Ammon's horn (tissue), 1 donor: ENCODE measurements at places on chromosomes 11 and 22.
A peak's percentile ranks its signal among the peaks of the same experiment; 100 is the strongest.

GRCh38 chr11:17393472-17393871 is 5.0 kb upstream of the KCNJ11 start:
- no peak for DNase-seq

DNA sequence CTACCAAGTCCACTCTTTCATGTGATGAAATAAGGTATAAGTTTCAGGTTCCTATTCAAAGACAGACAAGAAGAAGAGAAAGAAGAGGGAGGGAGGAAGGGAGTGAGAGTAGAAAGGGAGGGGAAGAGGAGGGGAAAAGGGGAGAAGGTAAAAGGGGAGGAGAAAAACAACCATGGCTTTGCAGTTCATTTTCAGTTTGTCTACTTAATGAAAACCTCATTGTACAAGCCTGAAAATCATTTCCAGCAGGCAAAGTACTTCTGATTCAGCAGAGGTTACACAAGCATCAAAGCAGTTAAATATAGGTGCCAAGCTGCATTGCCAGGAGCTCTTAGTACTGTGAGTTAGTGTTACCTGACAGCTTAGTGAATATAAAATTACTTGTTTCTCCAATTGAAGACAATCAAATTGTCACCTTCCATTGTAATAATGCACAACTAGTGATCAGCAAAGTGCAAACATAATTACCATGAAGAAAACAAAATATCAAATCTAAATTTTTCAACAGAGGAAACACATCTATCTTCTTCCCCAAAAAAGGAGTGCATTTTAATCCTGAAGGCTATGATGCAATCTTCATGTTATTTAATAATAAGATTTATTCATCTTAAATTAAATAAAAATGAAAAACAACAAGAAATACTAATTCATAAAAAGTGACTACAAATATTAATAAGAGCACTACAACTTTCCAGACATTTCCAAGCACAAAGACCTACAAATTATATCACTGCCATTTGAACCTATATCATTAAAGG is 8.2 kb downstream of the SOX6 start:
- no peak for DNase-seq

DNA sequence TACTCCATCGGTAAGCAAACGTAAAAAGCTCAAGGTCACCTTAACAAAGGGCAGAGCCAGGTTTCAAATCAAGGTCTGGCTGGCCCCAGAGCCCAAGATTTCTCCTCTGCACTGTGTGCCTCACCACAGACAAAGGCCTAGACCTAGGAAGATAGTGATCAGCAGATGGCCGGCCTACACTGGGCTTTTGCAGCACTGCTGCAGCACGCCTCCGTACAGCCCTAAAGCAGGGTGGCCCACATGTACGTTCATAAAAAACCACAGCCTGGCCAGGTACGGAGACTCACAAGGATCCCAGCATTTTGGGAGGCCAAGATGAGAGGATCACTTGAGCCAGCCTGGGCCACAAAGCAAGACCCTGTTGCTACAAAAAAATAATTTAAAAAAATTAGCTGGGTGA is 106.3 kb upstream of the PITPNB start:
- no peak for DNase-seq

GRCh38 chr11:57515332-57516060 is at the start of gene SLC43A1:
SLC43A1 (minus strand) TSS chr11:57515702; CDS start chr11:57514111, 1,591 bp downstream.
- DNase-seq: no peak

- DNase-seq: peak; percentile 77
Measured at GRCh38 chr11:19664886-19665548, 47.6 kb upstream of the NAV2 start.

DNA sequence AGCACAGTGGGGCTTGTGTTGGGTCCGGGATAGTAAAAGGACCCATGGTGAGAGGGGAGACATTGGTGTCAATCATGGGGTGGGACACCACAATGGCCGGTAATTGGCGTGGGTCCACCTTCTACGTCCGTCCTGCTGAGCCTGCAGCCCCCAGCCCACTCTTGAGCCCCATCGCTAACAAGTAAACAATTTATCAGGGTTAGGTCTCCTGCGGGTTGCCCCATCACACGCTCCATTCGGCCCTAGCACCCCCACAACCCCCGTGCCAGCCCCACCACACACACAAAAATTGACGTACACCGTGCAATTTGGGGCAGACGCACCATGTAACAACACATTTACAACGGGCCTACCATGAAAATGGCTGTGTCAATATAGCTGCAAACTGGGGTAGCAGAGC is 86.5 kb upstream of the HTATIP2 start:
- DNase-seq: no peak

GRCh38 chr22:35380537-35381423 is at the start of gene HMOX1:
HMOX1 (plus strand) TSS chr22:35381096; CDS start chr22:35381174, 78 bp downstream.
- DNase-seq: peak; percentile 89

GRCh38 chr11:77027275-77027674 is 6.9 kb upstream of the B3GNT6 start:
- no peak for DNase-seq

DNA sequence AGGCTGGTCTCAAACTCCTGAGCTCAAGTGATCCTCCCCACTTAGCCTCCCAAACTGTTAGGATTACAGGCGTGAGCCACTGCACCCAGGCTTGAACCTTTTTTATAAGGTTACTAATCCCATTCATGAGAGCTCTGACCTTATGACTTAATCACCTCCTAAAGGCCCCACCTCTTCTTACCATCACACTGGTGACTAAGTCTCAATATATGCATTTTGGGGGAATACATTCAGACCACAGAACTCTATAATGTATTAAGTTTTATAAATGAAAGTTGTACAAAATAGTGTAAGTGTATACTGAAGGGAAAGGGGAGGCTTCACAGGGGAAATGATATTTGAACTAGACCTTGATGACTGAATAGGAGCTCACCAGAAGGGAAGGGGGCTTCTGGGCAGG is 28.4 kb upstream of the RBFOX2 start:
- no peak for DNase-seq

GRCh38 chr11:43518408-43519160 is 159.9 kb downstream of the TTC17 start:
- no peak for DNase-seq

DNA sequence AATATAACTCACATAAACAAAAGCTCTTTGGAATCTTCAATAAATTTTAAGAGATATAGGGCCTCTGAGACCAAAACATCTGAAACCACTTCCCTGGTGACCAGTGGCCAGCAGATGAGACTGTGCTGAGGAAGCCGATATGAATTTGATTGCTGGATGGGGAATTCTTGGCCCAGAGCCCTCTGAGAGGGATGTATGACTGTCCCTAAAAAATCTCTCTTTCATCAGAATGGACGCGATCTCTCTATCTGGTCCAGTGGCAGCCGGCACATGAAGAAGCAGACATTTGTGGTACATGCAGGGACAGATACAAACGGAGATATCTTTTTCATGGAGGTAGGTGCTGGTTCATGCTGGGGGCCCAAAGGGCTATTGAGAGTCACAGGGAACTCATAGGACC is 37.5 kb downstream of the MYBPC3 start:
- no peak for DNase-seq

DNA sequence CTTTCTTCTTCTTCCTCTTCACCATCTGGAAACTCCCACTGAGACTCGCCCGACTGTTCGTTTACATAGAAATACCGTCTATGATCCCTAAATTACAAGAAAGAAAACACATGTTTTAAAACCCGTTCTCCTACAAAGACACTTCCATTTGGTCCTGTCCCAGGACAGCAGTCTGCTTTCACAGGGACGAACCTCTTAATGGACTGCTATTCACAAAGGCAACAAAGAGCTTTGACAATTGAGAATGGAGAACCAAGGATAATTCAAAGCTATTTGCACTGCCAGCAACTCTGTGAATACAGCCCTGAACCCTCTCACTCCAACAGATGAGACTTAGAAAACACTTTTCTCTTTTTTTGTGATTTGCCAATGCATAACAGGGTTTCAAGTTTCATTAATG is 16.3 kb upstream of the AGBL2 start:
- DNase-seq: no peak

- DNase-seq: no peak
Measured at GRCh38 chr11:122271745-122272144, 155.7 kb upstream of the BLID start.

DNA sequence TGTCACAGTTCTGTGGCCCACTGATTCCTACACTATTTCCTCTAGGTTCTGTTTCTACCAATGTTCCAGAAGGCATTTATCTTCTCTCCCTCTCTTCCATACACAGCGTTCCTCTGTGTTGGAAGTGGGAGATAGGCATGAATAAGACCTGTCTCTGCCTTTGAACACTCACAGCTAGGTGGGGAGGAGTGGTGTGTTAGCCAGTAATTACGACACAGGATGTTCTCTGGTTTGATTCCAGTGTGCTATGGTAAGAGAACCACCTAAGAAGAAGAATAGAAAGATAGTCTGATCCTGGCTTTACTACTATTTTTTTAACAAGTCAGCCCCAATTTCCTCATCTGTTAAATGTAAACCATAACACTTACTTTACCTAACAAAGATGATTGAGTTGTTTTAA is 200.2 kb upstream of the MTMR2 start:
- DNase-seq: no peak

DNA sequence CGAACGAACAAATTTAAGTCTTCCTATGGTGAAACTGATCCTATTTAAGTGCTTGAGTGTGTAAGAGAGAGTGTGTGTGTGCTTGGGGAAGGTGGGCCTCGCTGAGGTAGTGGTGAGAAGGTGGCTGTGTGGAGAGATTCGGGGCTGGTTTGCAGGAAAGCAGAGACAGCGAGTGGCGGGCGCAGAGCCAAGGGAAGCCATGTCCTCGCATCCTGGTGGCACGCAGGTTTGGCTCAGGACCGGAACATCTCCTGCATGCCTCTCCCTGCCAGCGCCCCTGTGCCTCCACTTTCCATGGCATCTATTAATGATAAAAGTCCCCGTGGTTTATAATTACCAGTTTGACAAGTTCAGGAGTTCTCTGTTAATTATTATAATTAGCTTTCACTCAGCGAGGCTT is 383.1 kb upstream of the CADM1 start:
- no peak for DNase-seq

GRCh38 chr11:134120143-134120850 is 51.4 kb downstream of the JAM3 start:
- DNase-seq: peak; percentile 78

GRCh38 chr11:129815596-129816461 is at the start of gene TMEM45B:
TMEM45B (plus strand) TSS chr11:129815848; CDS start chr11:129852483, 36,635 bp downstream.
- DNase-seq: no peak

DNA sequence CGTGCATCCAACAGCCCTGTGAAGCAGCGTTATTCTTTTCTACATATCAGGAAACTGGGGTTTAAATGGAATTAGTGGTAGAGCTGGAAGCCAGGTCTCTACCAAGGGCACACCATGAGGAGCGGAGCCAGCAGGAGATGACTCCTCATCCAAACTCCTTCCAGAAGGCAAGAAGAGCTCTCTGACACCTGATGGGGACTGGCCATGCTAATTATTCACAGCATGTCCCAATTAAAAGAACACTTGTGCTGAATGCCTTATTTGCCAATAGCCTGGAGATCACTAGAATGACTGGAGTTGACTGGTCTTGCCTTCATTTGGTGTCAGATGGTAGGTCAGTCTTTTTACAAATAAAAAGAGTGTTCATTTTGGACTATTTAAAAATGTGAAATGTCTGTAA is 32.9 kb upstream of the SLN start:
- DNase-seq: no peak

- DNase-seq: no peak
Measured at GRCh38 chr22:22887621-22888503, at the start of gene IGLL5. IGLL5 (plus strand) TSS chr22:22887816; CDS start chr22:22888054, 238 bp downstream.

DNA sequence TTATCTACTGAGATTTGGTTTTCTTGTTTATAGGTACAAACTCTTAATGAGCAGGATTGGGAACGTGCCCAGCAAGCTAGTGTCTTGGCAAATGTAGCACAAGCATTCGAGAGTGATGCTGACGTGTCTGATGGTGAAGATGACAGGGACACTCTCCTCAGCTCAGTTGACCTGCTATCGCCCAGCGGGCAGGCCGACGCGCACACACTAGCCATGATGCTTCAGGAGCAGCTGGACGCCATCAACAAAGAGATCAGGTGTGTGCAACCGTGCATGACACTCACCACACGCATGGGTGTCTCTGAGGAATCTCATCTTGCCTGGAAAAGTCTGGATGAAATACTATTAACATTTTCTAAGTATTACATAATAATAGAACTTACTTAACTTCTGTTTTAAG is 54.7 kb upstream of the CTTN start:
- DNase-seq: no peak

- DNase-seq: no peak
Measured at GRCh38 chr11:3060436-3061025, 3.3 kb upstream of the CARS1 start.

GRCh38 chr11:111632516-111633220 is 30.4 kb downstream of the SIK2 start:
- DNase-seq: no peak

DNA sequence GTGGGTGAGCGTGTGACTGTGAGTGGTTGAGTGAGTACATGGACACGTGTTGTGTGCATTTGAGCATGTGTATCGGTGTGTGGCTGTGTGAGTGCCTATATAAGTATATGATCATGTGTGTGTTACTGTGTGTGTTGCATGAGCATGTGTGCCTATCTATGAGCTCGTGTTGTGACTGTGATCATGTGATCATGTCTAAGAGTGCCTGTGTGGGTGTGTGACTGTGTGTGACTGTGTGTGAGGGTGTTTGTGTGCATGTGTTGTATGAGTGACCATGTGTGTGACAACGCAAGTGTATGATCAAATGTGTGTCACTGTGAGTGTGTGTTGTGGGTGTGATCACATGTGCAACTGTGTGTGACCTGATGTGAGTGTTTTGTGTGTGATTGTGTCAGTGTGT is 88.8 kb downstream of the UBASH3B start:
- no peak for DNase-seq

- no peak for DNase-seq
Measured at GRCh38 chr11:1879941-1880720, 11.6 kb downstream of the PRR33 start.

DNA sequence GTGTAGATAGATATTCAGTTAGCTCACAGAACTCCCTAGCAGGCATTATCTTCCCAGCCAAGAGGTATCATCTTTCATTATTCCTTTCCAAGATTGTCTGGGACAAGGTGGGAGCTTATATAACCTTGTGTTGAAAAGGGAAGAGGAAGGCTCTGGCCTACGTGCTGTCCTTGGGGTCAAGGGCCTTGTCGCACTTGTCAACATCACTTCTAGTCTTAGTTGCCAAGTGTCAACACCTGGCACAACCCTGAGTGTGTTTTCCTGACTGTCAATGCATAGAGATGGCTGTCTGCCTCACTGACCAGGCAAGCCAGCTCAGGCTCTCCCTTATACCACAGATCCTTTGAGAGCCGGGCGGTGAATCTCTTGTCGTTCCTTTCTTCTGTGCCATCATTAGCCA is 331.9 kb downstream of the CNTN5 start:
- DNase-seq: no peak

DNA sequence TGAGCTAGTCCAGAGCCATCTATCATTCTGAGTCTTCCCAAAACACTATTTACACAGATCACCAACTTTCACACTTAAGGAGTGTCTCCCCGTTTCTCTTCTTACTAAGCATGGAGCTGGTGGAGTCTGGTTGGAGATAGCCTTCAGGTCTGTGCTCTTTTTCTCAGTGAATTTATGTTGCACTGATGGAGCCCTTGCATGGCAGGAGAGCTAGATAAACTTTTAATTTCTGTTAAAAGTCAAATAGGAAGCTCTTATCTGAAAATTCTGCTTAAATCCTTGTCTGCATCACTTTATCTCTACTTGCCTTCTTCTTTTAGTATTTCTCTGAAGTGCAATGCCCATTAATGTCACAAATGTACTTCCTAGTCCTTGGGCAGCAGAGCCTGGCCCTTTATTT is 63.4 kb downstream of the ST3GAL4 start:
- DNase-seq: no peak

- no peak for DNase-seq
Measured at GRCh38 chr22:36689583-36689982, 14.0 kb downstream of the CACNG2 start.

- DNase-seq: peak; percentile 21
Measured at GRCh38 chr11:40722179-40722795, 737.2 kb downstream of the LRRC4C start.

- DNase-seq: peak; percentile 58
Measured at GRCh38 chr11:104522650-104523049, 358.7 kb upstream of the PDGFD start.
